Stimulated activated CD4-positive, alpha-beta T cell treated with anti-CD3 and anti-CD28 coated beads, Interleukin-1b, Interleukin-23, amount 100 ng/mL, for 4 hours (primary cell): ENCODE measurements at places on chromosomes 4 and X.

- DNase-seq, result no peak
Measured at GRCh38 chr4:13891544-13891939, 264.0 kb upstream of the BOD1L1 start.

GRCh38 chrX:48781705-48782104, 4.7 kb upstream of the GATA1 start:
- DNase-seq, result no peak

DNA sequence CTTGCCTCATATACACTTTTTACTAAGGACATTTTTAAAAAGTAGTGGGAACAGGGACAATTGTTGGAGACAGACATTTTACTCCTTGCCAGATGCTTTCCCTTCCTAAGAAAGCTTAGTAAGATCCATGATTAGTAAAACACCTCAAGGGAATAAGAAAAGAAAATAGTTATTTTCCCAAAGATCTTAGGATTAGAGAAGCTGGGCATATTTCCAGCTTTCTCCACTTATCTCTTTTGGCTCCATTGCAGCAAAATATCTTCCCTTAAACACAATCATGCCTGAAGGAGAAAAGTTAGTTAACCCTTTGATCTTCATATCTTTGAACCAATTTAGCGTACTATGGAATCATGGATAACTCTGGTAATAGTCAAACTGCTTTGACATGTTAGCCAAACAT, 257.9 kb downstream of the PCDH18 start:
- DNase-seq, result no peak

DNA sequence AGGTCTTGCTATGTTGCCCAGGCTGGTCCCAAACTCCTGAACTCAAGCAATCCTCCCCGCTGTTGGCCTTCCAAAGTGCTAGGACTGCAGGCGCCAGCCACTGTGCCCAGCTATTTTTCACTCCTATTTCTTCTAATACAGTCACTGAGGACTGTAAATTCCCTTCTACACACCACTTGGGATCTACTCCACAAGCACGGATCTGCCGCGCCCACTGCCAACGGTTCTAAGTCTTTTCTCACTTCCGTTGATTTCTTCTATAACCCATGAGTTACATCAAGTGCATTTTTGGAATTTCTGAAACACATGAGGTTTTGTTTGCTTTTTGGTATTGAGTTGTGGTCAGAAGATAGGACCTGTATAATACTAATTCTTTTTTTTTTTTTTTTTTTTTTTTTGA, 48.6 kb downstream of the FAM53A start:
- no peak for DNase-seq

DNA sequence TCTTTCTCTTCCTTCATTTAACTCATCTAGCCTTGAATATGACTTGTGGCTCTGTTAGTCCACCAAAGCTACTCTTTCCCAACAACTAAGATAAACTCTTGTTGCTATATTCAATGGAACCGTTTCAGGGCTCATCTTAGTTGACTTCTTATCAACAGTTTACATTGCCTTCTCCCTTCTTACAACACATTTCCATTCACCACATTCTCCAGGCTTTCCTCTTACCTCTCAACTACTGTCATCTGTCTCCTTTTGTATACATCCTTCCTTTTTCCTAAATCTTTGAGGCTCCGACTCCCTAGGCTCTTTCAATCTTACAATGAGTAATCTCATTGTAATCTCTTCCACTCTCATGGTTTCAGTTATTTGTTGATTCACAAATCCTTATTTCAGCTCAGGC, 58.5 kb downstream of the NCAPG start:
- no peak for DNase-seq

- DNase-seq, result no peak
Measured at GRCh38 chrX:2554891-2555290, 54.1 kb upstream of the DHRSX start.

GRCh38 chr4:53511014-53511413, 80.3 kb downstream of the LNX1 start:
- no peak for DNase-seq

DNA sequence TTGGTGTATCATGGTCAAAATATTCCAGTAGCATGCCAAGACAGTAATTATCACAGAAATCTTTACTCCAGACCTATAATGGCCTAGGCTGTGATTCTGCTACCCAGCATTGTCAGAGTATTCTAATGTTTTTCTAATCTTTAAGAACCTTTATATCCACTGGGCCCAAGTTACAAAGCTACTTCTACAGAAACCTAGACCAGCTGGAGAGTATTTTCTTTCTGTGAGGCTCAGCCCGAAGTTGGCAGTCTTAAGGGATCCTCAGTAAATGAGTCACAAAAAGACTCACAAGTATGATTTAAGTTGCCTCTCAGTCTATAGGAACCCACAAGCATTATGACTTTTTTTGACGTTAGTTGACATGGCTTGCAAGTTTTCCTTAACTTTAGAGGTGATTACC, 638.5 kb upstream of the FAM241A start:
- no peak for DNase-seq

DNA sequence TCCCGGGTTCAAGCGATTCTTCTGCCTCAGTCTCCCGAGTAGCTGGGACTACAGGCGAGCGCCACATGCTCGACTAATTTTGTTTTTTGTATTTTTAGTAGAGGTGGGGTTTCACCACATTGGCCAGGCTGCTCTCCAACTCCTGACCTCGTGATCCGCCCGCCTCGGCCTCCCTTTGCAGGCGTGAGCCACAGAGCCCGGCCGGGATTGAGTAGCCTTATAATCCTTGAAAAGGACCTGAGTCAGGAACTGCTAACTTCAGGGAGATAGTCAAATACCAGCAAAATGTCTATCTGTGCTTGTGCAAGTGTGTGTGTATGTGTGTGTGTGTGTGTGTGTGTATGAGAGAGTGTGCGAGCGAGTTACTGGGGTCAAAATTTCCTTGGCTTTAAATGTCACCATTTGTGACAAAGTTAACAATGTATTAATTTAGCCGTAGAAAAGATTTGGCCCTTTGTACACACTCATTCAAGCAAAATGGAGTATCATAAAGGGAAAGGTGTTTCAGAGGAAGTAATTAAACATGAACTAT, 1.8 kb upstream of the KDM6A start:
- no peak for DNase-seq

DNA sequence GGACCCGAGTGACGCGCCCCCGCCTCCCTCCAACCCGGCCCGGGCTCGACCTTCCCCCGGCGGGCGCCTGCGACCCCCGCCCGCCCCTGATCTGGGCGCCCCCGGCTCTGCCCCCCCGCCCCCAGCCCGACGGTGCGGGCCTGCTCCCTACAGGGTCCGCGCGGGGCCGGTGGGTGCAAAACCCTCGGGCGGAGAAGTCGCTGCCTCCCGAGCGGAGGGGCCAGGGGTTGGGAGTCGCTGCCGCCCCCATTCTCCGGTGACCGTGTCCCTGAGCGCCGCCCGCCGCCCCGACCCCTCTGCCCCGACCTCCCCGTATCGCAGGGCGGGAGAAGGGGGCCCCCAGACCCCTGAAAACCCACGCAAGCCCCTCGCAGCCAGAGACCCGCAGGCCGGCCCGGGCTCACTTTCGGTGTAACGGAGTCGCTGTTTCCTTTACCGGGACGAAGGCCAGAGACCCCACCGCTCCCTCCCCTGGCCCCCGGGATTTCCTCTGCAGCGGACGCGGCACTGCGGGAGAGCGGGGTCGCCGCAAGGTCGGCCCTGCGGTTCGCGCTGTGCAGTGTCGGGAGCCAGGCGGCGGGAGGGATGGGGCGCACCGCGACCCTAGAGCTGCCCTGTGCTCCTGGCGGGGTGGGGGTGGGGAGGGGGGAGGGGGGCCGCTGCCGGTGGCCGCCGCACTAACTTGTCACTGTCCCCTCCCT, 729 bp upstream of the CPLX1 start:
- no peak for DNase-seq
